Activated T-cell treated with anti-CD3 and anti-CD28 coated beads, Interleukin-2, amount 50 U/mL, for 48 hours (primary cell): ENCODE measurements at places on chromosomes 6 and 20.

DNA sequence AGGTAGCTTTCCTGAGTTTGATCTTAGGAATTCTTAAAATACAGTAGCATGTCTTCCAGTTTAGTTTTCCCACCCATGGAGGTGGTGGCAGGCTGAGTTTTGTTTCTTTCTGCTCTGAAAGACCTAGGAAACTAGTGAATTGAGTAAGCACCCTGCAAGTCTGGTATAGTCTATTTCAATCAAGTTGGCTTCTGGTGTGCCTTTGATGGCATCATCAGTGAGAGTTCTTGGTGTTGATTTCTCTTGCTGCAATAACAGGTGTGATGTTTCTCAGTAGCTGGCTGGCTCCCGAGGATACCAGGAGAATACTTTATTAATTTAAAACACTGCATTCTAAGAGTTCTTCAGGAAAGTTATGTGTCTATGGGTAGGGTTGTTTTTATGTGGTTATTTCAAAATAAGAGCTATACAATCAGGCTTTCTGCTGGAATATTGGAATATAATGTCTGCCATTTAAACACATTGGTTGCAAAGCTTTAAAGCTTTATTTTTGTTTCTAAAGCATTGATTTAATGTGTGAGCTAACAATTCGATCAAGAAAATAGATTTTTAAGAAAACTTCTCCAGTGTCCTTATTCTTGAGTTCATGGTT is 19.0 kb downstream of the VAPB start:
- DNase-seq: no peak

- DNase-seq: no peak
Measured at GRCh38 chr20:37703035-37703845, 9.4 kb downstream of the CTNNBL1 start.

GRCh38 chr20:53321596-53321995 is 272.0 kb downstream of the ZNF217 start:
- DNase-seq: no peak

DNA sequence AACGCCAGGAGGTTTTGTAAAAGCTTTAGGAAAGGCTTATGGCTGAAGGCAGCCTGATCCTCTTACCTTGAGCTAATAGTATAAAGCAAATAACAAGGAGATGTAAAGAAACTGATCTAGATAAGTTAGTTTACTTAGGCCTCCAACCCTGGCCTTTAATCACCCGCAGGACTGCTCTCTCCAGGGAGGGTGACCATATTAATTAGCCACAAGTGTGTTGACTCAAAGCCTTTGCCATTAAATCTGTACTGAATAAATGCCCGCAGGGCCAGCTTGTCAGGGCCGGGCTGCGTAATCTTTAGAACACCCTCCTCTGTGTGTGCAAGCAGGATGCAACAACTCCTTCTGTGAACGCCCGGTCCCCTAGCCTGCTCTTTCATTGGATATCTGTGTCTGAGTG is 6.1 kb upstream of the PRSS16 start:
- DNase-seq: no peak

DNA sequence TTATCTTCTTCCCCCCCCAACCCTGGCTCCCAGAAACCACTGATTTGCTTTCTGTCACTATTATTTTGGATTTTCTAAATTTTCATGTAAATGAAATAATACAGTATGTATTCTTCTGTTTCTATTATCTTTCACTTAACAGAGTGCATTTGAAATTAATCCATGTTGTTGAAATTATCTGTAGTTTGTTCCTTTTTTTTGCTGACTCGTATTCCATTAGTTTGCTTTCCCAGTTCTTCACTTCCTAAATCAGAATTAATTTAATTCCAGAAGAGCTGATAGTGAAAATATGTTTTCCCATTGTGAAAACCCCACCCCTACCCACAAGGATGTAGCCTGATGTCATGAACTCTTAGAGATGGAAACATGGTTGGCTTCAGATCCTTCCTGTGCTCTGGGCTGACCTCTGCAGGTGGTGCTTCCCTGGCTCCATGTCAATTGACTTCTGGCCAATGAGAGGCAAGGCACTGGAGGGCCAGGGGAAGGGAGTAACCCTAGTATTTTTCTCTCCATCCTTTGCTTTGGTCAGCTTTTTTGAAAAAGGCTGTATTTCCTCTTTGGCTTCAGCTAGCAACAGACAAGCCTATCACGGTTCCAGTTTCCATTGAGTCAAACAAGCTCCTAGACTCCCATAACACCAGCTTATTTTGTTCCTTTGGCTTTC is 244.4 kb upstream of the HSF2 start:
- DNase-seq: no peak

- no peak for DNase-seq
Measured at GRCh38 chr6:142695016-142695415, 250.0 kb downstream of the HIVEP2 start.

GRCh38 chr20:47576516-47577033 is 74.9 kb downstream of the NCOA3 start:
- DNase-seq: no peak

GRCh38 chr20:2983508-2983907 is 59.9 kb upstream of the GNRH2 start:
- no peak for DNase-seq

DNA sequence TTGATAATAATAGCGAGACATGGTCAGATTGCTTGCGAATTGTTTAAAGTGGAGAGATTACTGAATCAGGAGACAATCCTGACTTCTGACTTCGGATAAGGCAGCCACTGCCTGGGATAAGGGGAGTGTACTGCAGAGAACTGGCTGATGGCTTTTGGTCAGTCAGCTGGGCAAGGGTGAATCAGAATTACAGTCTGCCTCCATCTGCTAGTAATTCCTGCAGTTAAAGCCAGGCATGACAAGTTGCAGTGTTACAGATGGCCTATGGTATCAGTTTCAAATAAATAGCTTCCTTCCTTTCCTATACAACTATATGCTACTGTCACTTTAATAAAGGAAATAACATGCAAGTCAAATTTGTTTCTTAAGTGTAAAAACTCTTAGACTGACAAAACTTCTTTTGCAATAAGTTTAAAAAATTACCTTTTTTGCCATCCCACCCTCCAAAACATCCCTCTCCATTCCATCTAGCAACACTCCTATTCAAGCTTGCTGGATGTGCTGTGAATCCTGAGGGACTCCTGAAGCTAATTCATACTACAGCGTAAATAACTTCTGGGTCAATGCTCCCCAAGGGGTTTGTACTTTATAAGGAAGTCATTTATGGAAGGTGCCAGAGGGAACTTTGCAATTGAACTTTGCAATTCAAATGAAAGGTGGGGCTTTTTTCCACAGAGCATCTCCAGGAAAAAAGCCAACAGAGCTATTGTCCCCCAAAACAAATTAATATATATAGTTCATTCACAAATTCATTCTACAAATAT is 245.2 kb downstream of the ADGRB3 start:
- no peak for DNase-seq

DNA sequence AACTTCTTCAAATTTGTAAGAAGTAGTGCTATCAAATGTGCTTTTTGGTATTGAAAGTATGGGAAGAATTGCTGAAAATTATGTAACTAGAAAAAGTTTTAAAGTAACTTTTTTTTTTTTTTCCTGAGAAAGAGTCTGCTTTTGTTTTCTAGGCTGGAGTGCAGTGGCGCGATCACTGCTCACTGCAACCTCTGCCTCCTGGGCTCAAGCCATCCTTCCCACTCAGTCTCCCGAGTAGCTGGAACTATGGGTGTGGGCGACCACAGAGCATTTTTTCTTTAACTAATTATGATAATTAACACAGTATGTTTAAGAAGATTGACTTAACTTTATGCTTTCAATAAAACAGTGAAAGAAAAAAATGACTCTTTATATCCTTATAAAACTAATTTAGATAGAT is 38.4 kb downstream of the BMP5 start:
- no peak for DNase-seq

DNA sequence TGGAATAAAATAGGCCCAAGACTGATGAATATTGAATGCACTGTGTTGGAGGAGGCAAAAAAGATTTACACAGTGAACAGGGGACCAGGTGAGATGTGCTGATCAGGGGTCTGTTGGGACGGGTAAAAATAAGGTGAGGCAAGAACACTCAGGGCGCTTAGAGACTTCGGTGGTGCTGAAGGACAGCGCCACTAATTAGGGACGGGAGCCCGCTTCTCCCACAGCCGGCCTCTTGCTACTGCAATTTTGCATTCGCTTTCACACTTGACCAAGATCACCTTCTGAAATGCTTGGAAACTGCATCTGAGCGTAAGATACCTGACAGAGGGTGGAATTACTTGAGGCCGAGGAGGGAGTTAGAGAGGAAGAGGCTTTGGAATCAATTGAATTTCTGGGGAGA is 7.3 kb downstream of the TFAP2D start:
- no peak for DNase-seq

DNA sequence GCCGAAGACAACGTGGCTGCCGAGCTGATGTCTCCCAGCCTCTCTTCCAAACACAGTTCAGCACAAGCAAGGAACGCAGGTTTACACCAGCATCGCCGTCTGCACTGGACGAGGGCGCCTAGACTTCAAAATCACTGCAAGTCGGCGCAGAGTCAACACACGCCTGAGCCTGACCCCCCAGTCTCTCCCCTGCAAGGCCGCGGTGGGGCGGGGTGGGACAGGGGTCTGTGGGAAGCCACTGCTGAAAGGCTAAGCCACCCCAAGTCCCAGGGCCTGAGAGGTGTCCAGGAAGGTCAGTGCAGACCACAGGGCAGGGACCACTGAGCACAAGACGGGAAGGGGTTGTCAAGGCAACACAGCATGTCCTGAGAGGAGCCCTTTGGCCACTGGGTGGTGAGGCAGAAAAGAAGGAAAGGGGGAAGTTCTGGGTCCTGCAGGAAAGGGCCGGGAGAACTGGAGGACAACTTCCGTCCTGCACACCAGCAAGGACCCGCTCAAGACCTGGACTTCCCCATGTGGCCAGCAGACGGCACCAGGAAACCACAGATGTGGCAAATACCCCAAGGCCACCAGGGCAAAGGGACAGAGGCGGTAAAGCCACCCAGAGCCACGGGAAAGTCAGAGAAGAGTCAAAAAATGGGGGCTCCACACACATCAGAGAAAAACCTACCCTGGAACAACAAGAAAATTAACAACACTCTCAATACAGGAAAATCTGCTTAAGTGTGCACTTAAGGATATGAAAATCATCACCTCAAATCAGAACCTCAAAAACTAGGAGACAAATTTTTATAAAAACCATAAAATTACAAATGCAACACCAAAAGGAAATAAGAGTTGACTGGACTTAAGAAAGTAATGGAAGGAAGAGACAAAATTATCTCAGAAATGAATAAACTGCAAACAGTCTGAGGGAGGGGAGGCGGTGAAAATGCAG is 84.8 kb downstream of the TAF4 start:
- DNase-seq: no peak

DNA sequence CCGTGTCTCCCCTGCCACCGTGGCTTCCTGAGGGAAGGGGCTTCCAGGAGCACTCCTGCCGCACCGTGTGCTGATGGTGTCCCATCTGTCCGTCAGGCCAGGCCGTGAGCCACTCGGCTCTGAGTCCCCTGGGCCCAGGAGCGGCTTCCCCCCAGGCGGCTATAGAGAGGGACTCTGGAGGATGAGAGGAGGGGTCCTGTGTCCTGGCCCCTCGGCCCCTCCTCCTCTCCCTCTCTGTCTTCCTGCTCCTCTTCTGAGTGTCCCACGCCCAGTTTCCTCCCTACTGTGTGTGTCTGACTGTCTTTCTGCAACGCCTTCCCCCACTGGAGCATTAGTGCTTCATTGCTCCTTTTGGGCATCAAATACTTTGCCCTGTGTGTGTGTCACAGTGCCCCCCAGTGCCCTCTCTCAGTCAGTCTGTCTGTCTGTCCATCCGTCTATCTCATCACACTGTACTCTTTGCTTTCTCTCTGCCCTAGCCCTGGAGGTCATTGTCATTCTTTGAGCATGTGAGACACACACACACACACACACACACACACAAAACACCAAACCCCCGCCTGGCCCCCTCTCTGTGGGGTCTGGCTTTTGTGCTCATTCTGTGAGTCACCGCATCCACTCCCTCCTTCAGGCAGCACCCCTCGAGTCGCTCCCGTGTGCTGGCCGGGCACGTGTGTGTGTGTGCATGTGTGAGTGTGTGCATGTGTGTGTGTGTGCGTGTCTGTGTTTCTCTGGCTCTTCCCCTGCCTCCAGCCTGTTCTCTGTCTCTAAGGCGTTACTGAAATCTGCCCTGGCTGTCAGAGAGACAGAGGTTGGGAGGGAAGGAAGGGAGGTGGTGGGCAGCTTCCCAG is 71.9 kb downstream of the SRC start:
- DNase-seq: no peak

DNA sequence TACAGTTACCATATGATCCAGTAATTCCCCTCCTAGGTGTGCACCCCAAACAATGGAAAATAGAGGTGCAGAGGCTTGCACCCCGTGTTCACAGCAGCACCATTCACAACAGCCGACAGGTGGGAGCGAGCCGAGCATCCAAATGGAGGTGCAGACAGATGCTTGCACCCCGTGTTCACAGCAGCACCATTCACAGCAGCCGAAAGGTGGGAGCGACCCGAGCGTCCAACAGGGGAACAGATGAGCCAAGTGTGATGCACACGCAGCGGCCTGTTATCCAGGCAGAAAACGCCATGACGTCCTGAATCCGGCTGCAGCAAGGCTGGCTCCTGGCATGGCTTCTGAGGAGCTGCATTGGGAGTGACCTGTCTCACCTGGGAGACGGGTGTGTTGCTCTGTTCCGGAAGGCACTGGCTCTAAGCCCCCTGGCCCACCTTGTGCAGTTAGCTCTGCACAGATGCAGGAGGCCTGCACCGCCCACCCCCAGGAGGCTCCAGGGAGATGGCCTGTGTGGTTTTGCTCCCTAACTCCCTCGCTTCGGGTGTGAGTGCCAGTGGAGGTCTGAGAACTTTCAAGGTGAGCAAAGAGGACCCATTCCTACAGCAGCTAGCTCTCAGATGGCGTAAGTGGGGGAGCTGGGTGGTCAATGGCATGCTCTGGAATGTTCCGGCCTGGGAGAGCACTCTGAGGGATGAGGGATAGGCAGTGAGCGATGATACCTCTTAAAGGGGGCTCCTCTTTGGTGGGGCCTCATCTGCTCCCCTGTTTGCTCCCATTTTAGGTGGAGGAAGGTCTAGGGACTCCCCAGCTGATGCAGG is 47.8 kb upstream of the FRMD1 start:
- DNase-seq: no peak

DNA sequence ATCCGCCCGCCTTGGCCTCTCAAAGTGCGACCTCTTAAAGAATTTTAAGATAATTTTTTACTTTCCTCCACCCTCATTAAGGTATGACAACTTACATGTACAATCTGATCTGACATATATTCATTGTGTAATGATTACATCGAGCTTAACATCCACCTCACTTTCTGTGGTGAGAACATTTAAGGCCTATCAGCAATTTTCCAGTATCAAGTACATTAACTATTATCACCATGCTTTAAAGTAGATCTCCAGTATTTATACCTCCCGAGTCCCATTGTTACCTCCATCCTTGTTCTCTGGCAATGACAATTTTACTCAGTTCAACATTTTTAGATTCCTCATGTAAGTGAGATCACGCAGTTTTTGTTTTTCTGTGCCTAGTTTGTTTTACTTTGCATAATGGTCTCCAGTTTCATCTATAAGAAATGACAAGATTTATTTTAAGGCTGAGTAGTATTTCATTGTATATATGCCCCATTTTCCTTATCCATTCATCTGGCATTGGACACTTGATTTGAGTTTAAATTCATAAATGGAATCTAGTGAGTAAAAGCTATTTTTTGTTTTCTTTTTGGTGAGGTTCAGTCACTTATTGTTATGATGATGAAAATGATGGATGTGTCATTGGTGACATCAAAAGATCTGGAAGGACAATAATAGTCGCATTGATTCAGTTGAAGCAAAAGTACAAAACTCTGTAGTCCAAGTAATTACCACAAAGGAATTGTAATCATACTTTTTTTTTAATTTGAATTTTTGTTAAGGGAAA is 87.0 kb downstream of the OR2B2 start:
- DNase-seq: no peak
